ENCODE measurements at places on chromosomes 1 and 21. TPM values are rescaled to one million over a fixed set of nuclear protein-coding genes. Genes with fewer than 3 reads are reported as not detected.

The VASH2 gene
- total RNA-seq, result 11.6 TPM

The PRKACB gene
- 26.9 TPM for total RNA-seq

GRCh38 chr1:210787800-210788199 lies 346.1 kb downstream of the KCNH1 start:
- DNase-seq, result no peak

DNA sequence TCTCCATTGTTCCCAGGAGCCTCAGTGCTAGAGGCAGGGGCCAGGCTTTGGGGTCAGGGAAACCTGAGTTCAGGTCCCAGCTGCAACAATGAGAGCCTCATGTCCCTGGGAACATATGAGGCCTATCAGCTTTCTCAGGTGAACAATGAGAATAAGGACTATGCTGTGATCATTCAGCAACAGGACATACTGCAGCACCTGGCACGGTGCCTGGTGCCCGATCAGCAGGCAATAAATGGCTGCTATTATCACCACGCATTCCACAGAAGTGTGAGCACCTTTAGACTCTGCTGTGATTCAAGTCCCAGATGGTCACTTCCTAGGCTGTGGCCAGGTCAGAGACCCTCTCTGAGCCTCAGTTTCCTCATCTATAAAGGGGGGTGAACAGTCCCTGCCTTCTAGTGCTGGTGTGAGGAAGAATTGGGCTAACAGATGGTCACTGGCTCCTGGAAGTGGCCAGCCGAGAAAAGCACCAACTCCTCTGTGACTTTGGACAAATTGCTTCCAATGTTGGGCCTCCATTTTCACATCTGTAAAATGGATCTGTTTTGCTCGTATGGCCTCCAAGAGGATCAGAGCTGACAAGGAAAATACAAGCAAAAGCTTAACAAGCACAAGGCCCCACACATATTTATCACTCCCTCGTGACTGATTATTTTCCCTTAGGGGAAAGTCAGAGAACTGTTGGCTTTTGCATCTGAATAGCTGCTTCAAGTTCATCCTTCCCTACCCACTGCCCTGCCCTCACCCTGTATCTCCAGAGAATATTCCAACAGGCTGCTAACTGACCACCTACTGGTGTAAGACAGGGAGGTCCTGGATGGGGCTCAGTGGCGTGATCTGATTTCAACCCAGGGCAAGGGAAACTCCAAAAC lies 1.1 kb downstream of the SLC5A9 start:
- DNase-seq, result no peak

DNA sequence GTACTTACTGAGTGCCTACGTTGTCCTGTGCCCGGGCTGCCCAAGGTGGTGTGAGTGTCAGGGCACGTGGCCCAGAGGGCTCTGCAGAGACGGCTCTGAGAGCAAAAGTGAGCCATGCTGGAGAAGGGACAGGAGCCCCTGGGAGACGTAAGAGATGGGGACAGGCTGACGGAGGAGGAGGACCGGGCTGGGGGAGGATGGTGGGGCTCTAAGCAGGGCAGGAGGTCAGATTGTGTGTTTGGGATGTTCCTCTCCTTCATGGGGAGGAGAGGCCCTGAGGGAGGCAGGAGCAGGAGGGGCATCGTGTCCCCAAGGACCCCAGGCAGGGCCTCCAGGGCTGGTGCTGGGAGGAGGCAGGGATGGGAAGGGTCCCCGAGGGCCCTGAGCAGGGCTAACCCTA lies 158.9 kb downstream of the PCBP3 start:
- no peak for DNase-seq

DNA sequence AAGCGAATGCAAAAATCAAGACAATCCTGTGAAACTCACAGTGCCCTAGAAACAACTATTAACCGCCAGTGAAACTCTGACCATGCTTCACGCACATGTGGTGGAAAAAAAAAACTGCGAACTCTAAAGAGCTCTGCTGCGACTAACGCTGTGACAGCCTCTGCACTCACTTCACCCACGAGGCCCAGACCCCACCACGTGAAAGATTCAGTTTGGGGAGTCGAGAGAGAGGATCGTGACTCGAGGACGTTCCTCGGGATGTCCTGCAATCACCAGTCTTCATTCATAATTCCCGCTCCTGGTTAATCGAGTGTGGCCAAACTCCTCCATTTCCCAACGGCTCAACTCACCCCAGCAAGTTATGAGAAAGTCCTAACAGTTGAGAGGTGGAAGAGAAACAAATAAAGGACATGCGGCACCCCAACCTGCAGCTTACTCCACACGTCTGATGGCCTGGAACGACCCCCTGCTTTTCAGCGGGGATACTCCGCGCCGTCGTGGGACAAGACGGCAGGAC lies 1.1 kb downstream of the SERBP1 start:
- peak; percentile 39 for DNase-seq

DNA sequence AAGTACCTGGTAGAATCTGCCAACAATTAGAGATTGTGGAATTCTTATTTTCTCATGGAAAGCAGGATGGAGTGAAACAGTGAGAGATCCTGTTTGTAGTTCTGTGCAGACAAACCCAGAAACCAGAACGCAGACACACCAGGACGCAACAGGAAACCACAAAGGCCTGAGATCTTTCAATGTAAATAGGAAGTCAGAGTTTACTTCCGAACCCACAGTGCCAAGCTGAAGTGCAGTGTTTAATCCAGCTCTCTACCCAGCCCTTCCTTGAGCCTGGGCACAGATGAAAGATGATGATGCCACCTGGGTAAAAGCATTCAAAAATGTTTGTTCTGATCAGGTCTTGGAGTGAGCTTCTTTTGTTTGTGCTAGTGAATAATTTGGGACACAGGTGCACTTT lies 244.2 kb upstream of the HOOK1 start:
- DNase-seq, result no peak

DNA sequence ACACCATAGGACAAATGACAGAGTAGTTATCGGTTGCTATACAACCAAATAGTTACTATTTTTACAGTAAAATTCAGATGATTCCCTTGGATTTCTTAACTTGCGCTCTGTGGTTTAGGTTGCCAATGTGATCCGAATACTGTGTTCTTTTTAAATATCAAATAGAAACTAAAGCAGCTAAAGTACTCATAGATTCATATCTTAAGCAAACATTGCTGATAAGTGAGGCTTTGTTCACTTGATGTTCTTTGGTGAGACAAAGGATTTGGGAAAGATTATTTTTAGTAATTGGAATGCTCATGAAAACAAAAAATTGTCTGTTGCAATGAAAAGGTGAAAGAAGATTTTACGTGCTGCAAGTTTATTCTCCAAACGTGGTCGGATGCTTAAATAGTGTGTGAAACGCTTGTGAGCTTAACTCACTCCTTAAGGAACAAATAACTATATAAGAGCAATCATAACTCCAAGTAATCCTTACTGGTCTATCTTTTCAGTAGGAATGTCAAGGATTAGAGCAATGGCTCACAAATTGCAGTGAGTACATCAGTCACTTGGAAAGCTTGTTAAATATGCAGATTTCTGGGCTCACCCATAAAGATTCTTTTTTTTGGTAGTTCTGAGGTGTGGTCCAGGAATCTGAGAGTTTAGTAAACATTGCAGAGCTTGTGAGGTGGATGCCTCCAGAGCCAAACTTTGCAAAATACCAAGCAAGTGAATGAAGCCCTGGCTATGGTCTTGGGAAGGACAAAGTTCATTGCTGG lies 31.8 kb upstream of the PDC start:
- DNase-seq, result no peak

DNA sequence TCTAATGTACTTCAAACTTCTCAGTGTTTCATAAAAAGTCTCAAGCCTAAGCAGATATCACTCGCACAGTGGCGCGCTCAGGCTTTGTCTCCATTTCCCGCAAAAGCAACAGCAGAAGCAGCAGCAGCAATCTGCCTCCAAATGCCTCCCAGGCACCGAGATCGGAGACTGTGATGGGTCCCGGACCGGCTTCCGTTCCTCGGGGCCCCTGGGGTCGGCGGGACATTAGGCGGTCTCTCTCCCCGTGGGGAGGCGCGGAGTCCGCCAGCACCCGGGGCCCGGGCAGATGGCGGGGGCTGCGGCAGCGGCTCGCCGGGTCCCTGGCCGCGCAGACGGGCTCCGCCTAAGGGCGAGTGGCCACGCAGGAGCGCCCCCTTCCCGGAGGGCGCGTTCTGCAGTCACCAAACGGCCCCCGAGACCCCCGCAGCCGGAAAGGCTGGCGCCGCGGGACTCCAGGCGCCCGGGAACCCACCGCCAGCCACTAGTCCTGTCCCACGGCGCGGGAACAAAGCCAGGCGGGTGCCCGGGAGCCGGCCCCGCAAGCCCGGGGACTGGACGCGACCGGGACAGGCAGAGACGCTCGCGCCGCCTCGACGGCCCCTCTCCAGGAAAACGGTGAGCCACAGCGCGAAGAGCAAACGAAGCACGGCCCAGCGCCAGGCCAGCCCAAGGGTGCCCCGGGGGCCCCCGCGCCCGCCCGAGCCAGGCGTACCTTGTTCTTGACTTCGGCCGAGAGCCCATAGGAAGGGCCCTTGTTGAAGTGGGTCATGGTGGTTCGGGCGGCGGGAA lies 590 bp downstream of the CNN3 start:
- DNase-seq, result no peak

DNA sequence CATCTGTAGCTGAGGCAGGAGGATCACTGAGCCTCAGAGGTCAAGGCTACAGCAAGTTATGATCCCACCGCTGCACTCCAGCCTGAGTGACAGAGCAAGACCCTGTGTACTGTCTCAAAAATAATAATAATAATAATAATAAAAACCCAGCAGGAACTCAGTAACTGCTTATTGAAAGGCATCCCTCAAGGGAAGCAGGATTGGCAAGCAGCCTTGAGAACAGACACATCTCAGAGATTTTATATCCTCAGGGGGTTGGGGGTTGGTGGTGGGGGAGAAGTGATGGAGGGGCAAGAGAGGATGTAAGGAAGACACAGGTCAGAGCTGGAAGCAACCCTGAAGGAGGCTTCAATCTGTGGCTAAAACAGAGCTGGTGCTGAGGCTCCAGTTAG lies 29.6 kb downstream of the GNB1 start:
- no peak for DNase-seq

DNA sequence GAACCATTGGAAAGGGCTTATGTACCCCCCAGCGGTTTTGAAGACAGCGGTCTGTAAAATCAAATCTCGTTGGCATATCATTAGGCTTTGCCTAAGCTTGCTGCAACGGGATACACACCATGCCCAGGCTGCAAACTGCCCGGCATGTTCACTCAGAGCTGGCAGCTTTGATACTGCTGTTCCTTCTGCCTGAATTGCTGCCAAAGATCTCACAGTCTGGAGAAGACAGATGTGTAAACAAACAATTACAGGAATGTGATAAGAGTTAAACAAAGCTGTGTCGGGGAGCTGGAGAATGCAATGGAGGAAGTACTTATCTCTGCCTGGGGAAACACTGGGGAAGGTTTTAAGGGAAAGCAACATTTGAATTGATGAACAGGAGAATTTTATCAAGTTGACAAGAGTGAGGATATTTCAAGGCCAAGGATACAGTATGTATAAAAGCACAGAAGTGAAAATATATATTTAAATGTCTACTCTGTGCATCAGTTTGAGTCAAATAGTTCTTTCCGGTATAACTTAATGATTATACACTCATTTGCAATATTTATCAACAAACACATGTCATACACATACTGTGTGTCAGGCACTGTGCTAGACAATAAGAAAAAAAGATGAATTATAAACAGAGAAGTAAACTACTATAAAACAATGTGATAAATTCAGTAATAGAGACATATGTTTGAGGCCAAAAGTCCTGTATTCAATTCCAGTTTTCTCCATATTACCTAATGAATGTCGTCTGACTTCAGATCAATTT lies 29.9 kb downstream of the CHML start:
- no peak for DNase-seq

DNA sequence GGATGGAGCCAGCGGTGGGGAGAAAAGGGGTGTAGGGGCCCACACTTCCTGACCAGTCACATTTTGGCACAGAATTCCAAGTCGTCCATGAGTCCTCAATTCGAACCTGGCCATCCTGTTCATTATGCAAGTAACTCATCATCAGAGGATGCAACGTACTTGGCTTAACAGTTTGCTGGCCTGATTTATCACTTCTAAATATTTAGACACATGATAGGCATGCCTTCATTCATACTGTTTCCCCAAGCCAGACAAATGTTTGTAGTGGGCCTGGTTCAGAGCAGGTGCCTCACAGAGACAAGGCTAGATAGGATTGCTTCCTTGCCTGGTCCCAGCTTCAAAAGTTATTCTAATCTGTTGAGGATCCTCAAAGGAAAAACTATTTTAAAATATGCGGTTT lies 66.7 kb downstream of the WLS start:
- no peak for DNase-seq

GRCh38 chr1:108064255-108064654 lies 99.3 kb upstream of the VAV3 start:
- DNase-seq, result no peak

GRCh38 chr1:2814511-2815075 lies 13.1 kb upstream of the TTC34 start:
- DNase-seq, result no peak

- DNase-seq, result peak; percentile 22
These were observed 28.2 kb upstream of the FMO1 start for GRCh38 chr1:171220081-171220420.

GRCh38 chr1:157639800-157640199 lies 41.9 kb upstream of the FCRL4 start:
- no peak for DNase-seq

DNA sequence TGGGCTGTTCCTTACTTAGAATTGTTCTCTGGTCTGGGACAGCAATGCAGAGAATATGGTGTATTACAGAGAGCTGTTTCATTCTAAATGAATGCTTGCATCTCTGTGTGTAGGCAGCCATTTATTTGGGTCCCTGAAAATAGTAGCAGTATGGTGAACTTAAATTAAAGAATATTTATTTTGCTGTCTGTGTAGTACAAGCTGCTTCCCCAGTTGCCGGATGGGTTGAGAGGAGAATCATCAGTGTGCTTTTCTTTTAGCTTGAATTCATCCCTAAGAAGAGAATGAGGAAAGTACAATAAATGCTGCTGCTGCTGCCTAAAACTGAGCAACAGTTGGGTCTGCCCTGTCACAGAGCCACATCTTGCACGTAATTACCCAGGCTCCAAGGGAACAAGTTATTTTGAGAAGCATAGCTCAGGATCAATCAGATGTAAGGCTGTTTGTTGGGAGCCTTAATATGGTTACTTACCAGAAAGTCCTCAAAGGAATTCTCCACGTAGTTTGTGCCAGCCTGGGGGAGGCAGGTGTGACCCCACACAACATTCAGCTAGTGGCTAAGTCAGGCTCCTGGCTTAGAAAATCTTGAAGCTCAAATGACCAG lies 16.6 kb downstream of the ACTN2 start:
- DNase-seq, result no peak

GRCh38 chr1:27973771-27974416 lies 14.1 kb downstream of the XKR8 start:
- no peak for DNase-seq

GRCh38 chr1:228097333-228098081 lies 5.6 kb downstream of the C1orf35 start:
- DNase-seq, result no peak

- no peak for DNase-seq
These were observed 248.3 kb upstream of the KAZN start for GRCh38 chr1:14350197-14350596.

DNA sequence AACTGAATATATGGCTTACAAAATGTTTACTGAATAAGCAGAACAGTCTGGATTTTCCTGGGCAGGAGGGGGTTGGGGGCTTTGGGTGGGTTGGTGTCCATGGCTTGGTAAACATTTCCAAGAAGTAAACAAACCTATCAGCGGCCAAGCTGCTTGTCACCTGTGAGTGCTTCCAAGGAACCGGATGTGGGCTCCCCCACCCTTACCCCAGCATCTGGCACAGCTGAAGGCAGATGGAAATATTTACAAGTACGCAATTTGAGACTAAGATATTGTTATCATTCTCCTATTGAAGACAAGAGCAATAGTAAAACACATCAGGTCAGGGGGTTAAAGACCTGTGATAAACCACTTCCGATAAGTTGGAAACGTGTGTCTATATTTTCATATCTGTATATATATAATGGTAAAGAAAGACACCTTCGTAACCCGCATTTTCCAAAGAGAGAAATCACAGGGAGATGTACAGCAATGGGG lies at the start of gene CLCA1:
TSS of gene CLCA1 (plus strand) at position 427 of the 477 bp plus-strand sequence. CDS start at position 472, 45 bp downstream.
- DNase-seq, result no peak

Data from skin of body (tissue), 3 donors.